ENCODE measurements at places on chromosomes 3 and 15.

DNA sequence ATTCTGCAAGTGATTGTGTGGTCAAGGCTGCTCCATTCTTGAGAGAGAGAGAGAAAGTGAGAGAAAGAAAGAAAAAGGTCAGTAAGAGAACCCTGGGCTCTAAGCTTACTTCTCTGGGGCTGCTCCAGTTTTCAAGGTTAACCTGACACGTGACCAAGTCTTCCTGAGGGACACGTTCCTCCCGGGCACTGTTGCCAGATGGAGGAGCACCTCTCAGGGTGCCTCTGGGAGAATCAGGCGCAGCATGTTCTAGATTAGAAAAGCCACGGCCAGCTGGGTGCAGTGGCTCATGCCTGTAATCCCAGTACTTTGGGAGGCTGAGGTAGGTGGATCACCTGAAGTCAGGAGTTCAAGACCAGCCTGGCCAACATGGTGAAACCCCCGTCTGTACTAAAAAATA is 60.8 kb downstream of the ITGA11 start:
- DNase-seq: no peak

DNA sequence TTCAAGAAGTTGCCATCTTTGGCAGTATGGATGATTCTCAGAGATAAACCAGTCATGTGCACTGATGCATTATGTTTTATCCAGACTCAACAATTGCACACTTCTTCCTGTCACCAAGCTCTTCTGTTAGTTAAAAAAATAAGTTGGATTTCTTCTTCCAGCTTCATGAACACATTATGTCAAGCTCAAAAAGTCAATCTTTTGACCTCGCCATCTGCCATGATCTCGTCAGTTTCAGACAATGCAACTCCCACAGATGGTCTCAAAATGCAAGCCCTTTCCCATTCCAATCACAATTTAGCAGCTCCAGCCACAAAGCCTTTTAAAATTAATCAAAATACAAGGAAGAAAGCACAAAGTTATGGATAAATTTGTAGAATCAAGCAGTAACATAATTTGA is 42.8 kb downstream of the TFDP2 start:
- no peak for DNase-seq

GRCh38 chr3:40278791-40279190 is 30.7 kb upstream of the EIF1B start:
- no peak for DNase-seq

DNA sequence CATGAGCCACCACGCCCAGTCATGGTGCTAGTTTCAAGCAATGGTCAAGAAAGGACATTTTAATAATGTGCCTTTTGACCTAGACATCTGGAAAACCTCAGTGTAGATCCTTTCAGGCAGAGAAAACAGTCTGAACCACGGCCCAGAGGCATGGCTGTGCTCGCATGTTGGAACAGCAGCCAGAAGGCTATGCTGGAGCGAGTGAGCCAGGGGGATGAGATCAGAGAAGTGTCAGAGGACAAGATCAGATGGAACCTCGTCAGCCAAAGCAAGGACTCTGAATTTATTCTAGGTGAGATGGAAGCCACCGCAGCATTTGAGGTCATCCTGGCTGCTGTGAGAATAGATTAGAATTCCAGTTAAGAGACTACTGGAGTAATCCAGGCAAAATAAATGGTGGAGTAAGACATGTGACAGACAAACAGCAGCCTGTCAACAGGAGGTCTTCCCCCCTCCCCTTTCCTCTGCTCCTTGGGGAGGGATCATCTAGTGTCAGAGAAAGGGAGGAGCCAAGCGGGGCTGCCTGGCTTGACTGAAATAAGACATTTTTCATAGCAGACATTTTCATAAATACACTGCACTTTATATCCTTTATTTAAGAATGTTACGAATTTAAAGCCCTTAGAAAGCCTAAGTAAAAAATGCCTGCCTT is 40.4 kb upstream of the ACKR4 start:
- no peak for DNase-seq

- no peak for DNase-seq
Measured at GRCh38 chr3:69092030-69092516, 7.3 kb downstream of the ARL6IP5 start.

DNA sequence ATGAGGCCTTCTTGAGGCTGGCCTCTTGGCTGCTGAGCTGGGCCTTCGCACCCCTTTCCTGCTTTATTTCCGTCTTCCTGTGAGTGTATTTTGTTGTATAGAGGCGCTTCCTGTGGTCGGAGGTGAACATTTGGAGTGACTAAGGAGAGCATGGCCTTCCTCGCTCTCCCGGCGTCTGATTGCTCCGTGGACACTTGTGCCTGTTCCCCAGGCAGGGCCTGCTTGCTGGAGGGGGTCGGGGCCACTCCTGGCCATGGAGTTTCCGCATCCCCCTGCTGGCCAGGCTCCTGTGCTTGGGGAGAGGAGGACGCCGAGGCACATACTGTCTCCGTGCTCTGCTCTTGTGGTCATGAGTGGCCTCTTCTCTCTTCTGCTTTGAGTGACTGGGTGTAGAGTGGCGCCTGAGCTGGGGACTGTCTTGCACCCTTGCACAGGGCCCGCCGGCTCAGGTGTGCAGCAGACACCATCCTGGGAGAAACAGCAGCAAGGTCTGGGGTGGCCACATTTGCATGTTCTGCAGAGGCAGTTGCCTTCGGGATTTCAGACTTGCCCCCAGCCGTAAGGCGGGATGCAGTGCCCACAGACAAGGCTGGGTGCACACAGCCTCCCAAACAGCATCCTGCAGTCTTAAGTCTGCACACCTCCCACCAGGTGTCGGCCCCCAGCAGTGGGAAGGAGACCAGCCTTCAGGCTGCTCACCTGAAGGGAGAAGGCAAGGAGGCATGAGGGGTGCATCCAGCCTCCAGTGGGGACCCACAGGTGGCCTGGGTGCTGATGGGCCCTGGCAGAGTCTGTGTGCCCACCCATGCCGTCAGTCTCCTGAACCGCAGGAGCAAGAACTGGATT is 16.4 kb downstream of the KLF13 start:
- no peak for DNase-seq

DNA sequence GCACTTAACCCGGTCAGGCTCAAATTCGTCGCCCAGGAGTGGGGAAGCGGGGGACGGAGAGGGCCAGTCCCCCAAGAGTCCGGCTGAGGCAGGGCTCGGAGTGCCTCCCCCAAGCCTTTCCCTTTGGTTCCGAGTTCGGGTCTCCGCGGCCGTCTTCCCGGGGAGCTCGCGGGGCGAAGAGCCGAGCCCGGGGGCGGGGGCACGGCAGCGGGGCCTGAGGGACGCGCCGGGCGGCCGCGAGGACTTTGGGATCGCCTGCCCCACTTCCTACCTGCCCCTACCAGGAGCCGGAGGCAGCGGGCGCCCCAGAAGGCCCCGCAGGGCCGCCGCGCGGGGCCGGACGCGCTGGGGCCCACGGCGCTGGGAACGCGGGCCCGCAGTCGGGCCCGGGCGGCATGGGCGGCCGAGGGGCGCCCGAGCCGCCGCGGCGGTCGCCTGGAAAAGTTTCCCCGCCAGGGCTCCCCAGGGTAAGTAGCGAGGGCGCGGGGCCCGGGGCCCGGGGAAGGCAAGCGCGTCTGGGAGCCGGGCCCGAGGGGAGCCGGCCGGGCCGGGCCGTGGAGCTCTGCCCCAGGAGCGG is 2.8 kb downstream of the FURIN start:
- no peak for DNase-seq

- DNase-seq: no peak
Measured at GRCh38 chr3:163838769-163839168, 1239.5 kb downstream of the SI start.

DNA sequence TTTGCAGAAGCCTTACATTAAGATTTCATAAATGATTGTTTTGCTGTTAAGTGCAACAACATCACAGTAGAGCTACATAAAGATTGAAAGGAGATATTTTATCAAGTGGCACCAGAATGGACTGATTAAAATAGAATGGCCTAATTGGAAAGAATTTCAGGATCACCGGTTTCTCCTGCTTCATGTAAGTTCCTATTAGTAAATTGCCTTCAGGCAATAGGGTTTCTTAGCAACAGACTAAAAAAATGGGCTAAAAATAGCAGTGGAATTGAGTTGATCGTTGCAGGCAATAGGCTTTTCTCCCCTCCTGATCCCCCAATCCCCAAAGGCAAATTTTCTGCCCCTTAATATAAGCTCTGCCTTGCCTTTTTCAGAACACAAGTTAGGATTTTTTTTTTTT is 917 bp downstream of the LNP1 start:
- DNase-seq: peak; percentile 49

DNA sequence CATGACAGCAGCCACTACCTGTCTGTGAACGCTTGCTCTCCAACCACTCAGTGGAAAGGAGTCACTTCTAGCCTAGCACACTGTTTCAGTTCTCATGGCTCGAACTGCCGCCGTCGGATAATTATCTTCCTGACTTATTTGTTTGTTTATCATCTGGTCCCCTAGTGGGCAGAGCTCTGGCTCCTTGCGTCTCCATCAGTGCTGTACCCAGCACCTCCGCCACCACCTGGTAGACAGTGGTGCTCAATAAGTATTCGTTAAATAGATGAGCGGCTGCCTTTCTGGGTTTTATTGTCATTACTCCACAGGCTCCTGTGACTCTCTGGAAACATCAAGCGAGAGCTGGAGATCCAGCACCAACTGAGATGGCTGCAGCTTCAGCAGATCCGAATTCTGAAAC is 297.5 kb downstream of the NTRK3 start:
- no peak for DNase-seq

DNA sequence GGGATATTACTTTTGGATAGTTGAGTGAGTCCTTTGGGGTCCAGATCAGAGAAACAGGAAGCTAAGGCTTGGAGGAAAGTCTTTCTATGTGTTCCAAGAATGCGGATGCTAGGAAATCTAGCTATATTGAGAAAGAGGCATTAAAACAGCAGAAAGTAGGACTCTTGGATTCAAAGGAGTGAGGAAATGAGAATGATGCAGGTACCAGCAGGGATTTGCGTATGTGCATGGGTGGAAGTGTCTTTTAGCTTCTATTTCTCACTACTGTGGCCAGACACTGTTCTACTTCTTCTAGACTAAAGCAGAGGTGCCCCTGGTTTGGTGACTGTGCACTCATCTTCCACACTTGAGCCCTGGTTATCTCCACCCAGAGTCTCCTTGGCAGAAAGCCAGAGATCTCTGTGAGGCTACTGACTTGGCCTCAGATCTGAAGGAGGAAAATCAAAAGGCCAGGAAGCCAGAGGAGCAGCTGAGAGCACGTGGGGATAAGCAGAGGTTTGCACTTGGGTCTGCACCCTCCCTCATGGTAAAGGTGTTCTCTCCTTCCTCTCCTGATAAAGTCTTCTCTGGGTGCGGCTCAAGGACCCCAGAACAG is 44.3 kb downstream of the ATP2B2 start:
- DNase-seq: no peak
